HL-60 (cell line): ENCODE measurements at places on chromosomes 2 and 18.
A peak's percentile ranks its signal among the peaks of the same experiment; 100 is the strongest.

DNA sequence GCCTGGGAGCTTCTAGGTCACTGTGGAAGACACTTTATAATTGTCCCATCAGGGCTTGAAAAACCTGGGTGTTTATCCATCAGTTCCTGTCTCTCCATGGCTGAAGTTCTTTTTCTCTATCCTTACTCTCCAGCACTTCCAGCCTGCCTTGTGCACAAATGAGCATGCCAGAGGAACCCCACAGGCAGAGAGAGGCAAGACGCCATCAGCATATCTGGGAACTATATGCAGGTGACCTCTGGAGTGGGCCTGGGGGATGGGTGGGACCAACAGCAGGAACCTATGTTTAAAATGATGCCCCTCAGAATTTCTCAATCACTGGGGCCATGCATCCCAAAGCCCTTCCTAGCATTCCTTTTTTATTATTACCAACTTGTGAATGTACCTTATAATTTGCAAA is 156.2 kb upstream of the PARD3B start:
- no peak for DNase-seq

GRCh38 chr18:2147476-2148230 is 423.7 kb downstream of the METTL4 start:
- no peak for DNase-seq

GRCh38 chr2:173049831-173050230 is 25.8 kb upstream of the MAP3K20 start:
- DNase-seq: no peak

- DNase-seq: no peak
Observed at GRCh38 chr2:71736091-71736861, 282.9 kb downstream of the DYSF start.

GRCh38 chr2:207534417-207534816 is 4.7 kb downstream of the CREB1 start:
- no peak for DNase-seq

DNA sequence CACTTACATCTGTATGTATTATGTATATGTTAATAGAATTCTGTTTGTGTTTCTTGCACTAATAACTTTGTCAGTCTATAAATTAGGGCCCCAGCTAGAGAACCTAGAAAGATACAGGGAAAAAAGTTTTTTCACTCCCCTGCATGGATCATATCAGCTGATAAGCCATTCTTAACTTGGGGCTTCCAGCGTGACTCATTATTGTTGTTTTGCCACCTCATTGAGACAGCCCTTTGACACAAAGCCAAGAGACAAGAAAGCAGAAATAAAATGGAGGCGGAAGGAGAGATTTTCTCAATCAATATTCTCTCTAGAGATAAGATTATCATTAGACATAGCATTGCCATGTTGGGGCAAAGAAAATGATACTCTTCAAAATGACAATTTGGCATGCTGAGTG is 93.4 kb downstream of the AKAIN1 start:
- DNase-seq: no peak

DNA sequence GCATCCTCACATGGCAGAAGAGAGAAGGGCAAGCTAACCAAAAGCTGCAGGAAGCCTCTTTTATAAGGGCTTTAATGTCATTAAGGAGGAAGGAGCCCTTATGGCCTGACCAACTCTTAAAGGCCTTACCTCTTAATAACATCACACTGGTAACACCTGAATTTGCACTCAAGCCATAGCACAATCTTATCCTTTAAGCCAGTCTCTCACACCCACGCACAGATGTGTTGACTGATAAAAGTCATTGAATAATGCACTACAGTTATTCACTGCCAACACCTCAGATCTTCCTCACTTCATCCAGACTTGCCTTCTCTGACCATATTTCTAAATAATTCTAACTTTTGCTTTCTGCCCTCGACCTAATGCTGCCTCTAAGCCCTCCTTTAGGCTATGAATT is 516.8 kb downstream of the ADCYAP1 start:
- DNase-seq: no peak

- DNase-seq: no peak
Observed at GRCh38 chr18:34299828-34300227, 75.1 kb upstream of the NOL4 start.

DNA sequence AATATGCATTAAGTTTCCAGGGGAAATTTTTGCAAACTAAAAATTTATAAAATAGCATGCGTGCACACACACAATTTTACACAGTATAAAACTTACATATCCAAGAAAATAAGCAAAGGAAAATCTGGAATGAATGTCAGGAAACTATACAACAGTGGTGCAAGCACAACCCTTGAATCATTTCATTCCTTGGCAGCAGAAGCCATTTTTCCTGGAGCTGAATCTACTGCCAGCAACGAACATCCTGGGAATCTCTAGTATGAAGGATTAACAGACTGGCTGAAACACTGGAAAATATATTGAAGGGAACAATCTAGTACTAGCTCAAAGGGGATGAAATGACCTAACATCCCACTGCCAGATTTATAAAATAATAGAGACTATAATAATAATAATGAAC is 235.3 kb downstream of the DYM start:
- no peak for DNase-seq

- no peak for DNase-seq
Observed at GRCh38 chr2:211930331-211930730, 608.3 kb downstream of the ERBB4 start.

DNA sequence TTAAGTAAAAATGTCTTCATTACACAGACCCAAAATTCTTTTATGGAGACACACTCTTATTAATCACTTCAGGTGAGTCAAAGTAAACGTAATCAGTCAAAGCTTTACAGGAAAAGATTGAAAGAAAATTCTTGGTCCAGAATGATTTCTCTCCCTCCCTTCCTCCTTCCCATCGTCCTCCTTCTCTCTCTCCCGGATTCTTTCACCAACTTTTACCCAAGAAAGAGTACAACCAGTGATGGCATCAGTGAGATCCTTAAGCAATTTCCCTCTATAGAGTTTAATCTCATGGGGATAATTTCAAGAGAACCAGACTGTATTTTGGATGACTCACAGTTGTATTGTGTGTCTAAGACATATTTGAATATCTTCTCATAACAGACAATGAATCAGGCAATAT is 258.1 kb downstream of the ALK start:
- no peak for DNase-seq

DNA sequence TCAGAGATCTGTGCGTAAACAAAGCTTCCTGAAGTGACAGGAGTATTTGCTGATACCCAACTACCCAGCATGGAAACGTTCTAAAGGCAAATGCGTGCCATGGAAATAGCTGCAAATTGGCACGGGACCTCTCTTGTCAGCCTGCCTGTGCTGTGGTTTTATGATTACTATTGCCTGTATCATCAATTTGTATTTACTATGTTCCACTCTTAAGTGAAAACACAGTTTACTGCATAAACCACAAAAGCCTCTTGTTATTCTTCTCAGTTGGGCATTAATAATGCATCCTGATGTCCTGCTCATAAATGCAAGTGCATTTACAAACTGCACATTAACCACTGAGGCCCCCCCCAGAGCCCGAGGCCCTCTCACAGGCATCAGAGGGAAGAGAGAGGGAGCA is 196.6 kb upstream of the SLC35G4 start:
- DNase-seq: no peak

GRCh38 chr2:210177769-210178168 is 6.6 kb upstream of the KANSL1L start:
- no peak for DNase-seq

GRCh38 chr18:48608581-48608980 is 69.8 kb downstream of the CTIF start:
- DNase-seq: no peak

GRCh38 chr18:6280211-6280743 is 134.4 kb downstream of the L3MBTL4 start:
- DNase-seq: no peak

- DNase-seq: peak; percentile 97
Observed at GRCh38 chr18:76565238-76566173, 70.5 kb upstream of the ZNF516 start.

GRCh38 chr2:25276569-25277465 is 64.9 kb downstream of the DNMT3A start:
- no peak for DNase-seq

DNA sequence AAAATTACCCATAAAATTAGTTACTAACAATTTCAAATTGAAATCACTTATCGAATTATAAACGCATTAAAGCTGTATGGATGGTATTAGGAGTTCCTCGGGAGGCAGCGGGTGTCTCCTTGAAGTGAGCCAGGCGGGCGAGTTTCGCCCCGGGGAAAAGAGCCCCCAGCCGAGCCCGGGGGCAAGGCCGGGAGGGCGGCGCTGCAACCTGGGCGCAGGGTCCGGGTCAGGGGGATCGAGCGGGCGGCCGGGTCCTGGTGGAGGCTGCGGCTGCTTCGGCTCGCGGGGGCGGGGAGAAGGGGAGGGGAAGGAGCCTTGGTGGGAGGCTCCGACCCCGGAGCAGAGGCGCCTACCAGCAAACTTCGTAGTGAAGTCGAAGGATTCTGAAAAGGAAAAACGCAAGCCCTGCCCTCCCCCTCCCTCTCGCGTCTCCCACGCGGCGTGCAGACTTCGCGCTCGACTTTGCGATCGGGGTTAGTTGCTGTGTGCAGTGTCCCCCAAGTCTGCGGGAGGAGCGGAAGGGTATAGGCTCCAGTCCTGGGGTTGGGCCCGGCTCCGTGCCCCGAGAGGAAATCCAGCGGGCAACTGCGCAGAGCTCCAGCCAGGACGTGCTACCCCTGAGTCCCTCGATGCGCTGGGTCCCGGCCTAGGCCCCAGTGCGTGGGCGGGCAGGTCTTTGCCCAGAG is 140.8 kb downstream of the MEIS1 start:
- DNase-seq: no peak

- no peak for DNase-seq
Observed at GRCh38 chr2:85291425-85292023, 36.3 kb downstream of the TGOLN2 start.

DNA sequence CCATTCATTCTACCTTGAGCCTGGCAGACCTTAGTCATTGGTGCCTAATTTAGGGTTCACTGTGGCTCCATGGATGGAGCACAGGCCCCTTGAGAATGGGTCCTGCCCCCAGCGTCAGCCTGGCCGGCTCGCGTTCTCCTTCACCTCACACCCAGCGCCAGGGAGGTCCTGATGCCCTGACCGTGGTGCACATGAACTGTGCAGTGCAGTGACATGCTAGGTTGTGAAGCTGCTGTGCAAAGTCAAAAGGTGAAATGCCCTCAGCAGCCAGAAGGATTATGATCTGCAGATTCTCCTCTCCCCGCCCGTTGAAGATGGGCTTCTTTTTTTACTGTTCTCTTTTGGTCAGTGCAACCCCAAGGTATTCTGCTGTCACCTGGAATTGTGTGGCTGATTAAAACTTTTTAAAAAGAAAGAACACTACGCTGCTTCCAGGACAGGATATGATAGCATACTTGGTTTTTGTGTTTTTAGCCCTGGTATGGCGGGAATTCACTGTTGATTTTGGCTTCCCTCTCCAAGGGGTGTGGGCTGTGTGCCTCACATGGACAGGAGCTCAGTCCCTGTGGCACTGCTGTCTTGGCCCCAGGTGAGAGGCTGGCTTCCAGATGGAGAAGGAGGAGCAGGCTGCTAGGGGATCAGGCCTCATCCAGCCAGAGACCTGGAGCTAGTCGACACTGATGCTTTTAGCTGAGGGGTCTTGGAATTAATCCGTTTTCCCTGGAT is 49.4 kb upstream of the MCFD2 start:
- DNase-seq: no peak

GRCh38 chr2:128794285-128794684 is 475.6 kb upstream of the HS6ST1 start:
- DNase-seq: no peak

DNA sequence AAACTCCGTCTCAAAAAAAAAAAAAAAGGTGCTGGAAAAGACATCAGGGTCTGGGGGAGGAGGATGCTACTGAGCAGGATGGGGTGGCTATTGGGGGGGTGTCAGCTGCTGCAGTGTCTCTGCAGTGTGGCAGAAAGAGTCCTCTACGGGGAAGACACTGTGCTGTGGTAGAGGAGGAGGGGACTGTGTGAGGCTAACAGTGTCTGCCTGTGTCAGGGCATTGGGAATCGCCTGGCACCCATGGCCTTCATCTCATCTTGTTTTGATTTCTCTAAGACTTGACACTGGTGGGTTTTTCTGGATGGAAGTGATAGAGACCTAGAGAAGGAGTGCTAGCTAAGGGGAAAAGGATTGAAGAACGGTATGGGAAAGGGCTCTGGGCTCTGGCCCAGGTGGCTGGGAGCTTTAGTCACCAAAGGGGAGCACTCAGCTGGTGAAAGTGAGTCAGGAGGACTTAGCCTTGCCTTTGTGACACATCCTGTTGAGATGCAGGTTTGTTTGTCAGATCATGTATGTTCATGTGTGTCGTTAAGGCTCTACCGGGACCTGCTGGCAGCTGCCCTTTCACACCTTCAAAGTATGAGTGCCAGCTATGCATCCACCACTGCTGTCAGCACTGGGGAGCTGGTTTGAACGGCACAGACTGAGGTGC is 58.0 kb downstream of the FARP2 start:
- DNase-seq: no peak

DNA sequence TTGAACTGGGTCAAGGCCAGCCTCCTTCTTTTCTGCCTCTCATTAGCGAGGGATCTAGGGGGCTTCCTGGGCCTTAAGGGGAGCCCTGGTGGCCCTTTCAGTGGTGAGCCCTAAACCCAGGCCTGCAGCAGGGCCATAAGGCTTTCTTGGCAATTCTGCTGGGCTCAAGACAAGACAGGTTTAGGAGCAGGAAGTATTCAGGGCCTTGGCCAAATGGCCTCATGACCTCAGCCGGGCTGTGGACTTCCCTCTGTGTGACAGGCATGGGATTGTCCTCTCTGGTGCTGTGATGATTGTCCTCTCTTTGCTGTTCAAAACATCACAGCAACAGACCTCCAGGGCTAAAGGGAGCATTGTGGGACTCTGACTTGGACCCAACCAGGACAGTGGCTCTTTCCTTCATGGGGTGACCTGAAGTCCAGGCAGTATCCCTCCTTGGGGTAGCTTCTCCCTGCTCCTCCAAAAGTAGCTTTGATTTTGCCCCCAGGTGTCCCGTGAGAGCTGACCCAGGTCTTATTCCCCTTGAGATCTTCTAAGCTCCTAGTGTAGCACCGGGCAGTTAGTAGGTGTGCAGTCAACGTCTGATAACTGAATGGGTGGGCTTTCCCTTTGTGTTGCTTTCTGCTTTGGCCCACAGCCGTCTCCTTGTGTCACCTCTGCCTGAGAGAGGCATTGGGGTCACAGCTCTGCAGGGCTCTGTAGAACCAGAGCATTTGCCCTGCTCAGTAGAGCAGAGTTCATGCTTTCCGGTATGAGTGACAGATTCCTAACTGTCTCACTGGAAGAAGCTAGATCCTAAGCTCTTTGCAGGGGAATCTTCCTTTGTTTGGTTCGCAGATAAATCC is 14.7 kb downstream of the FOSL2 start:
- DNase-seq: no peak

GRCh38 chr2:28915939-28916338 is 21.5 kb downstream of the WDR43 start:
- peak; percentile 11 for DNase-seq

GRCh38 chr18:79637181-79637920 is 42.3 kb upstream of the CTDP1 start:
- DNase-seq: no peak

GRCh38 chr18:55811925-55812324 is 223.9 kb upstream of the TCF4 start:
- DNase-seq: no peak

GRCh38 chr2:190179754-190180312 is 117.3 kb upstream of the MSTN start:
- DNase-seq: no peak
